Foreskin melanocyte (primary cell): ENCODE measurements at places on chromosomes 7 and 10.

DNA sequence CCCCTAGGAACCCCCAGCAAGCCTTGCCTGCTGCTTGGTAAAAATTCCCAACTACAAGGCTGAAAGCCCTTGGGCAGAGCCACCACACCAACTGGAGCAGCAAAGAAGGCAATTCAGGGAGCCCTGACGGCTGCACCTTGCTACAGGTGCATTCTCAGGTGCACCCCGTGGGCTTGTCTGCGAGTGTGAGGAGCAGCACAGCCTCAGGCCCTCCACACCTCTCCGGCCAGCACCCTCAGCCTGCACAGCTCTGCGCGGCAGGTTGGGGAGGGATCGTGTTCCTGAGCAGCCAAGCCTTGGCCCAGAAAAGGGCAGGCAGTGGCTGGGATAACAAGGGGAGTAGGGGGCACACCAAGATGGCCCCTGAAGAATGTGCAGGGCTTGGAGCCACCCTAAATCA, 104.1 kb downstream of the FAM53B start:
- no peak for DNase-seq

DNA sequence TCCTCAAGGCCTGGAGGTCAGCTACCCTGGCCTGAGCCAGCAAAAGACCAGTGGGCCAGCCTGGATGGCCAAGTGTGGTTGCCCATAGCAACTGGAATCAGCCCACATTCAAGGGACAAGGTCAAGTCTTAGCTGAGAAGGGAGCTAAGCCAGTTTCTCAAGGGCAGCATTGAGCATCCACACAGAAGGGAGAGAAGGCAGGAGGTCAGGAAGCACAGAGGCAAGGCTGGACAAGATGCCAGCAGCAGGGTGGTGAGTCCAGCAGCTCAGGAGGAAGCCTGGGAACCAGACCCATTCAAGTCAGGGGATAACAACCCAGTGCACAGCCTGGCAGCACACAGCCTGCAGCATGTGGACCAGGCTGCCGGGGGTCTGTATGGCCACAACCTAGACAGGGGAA, 54.0 kb upstream of the ZMIZ1 start:
- DNase-seq = no peak

GRCh38 chr10:131270461-131271190, 40.9 kb downstream of the TCERG1L start:
- no peak for DNase-seq

GRCh38 chr7:2309889-2310331, 4.3 kb downstream of the SNX8 start:
- DNase-seq = peak; percentile 68

DNA sequence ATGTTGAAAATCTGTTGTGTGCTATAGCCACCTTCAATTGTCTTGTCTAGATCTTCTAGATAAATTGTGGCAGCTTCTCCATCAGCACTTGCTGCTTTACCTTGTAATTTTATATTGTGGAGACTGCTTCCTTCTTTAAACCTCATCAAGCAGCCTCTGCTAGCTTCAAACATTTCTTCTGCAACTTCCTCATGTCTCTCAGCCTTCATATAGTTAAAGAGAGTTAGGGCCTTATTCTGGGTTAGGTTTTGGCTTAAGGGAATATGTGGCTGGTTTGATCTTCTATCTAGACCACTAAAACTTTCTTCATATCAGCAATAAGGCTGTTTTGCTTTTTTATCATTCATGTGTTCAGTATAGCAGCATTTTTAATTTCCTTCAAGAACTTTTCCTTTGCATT, 128.2 kb downstream of the ADAM22 start:
- DNase-seq = no peak

DNA sequence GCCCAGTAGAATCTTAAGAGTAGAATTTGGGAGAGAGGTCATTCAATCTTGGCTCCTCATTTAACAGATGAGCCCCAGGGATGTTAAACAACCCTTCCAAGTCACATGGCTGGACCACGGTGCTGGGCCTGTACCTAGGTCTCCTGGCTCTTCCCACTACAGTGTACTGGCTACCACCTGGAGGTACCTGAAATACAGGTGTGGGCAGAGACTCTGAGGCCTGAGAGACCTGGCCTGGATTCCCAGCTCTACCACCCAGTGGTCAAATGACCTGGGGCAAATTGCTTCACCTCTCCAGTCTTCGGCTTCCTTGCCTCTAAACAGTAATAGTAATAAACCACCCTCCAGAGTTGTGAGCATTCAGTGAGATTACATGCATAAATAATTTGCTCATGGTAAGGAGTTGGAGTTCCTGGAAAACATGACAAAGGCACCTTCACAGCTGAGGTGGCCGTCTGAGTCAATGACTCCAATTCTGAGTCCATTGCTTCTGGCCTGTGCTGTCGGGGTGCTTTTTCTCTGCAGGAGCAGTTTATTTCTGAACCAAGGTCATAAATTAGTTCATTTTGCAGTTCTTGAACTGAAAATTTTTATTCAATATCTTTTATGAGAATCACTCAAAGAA, 2.7 kb downstream of the GOT1 start:
- no peak for DNase-seq

DNA sequence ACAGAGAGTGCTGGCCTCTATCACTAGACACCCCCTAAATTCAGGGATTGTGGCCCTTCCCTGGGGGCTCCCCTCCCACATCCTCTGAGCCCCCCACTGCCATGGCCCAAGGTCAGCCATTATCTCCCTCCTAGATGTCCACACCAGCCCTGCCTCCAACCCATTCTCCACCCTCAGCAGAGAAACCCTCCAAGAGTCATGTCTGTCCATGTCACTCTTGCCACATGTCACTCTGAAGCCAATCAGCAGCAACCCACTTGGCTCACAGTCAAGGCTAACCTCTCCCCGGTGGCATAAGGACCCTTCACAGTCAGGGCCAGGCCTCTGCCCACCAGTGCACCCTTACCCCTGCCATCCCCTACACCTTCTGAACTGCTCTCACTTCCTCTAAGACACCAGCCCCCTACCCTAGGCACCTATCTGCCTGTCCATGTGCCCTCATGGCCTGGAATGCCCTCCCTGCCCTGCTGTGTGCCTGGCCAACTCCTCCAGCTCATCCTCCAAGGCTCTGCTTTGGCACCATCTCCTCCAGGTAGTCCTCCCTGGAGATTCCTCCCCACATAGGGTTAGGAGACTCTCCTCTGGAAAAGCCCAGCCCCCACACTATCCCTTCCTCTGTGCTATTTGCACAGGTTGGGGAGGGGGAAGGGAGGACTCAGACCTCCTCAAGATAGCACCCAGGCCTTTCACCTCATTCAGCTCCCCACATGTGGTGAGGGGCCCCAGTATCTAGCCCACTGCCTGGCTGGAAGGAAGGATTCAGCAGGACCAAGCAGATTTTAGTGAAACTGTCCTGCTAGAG, 83.7 kb downstream of the GRID1 start:
- DNase-seq = no peak

DNA sequence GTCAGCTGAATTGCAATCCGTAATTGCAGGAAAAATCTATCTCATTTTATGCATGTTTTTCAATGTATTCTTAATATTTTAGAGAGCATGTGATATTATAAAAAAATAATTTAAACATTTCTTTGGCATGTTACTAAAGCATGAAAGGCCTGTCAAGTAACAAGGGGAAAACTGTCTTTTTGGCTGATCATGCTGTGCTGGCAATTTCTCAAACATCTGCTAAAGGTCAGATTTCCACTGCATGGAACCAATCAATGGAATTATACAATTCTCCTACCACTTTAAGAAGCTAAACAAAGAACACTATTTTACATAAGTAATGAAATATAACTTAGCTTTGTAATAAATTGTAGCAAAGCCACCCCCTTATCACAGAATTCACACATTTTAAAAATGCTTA, 49.4 kb downstream of the JMJD1C start:
- peak; percentile 76 for DNase-seq
